ENCODE measurements at places on chromosomes 6 and 20.

GRCh38 chr6:52595796-52596130 lies 18.9 kb upstream of the TRAM2 start:
- no peak for DNase-seq

GRCh38 chr20:24379484-24379927 lies 89.9 kb upstream of the SYNDIG1 start:
- peak; percentile 14 for DNase-seq

DNA sequence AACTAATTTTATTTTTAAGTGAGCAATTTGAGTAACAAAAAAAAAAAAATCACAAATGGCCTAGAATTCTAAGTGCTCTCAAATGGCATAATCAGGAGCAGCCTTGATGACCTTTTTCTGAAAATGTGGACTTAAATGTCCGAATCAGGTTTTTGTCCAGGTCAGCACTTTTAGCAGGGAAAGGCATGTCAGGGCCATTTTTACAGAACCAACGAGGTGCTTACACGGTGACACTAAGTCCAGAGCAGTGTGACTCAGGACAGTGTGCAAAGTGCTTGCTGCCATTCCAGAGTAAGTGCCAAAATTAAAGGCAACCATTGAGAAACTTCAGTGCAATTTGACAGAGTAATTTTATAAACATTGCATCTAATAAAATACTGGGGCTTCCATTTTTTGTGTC lies 127.8 kb downstream of the KIF16B start:
- no peak for DNase-seq

- no peak for DNase-seq
These were observed 62.7 kb downstream of the SLC24A3 start for GRCh38 chr20:19275038-19275629.

- no peak for DNase-seq
These were observed 9.8 kb downstream of the KIF3B start for GRCh38 chr20:32287231-32287638.

- DNase-seq, result peak; percentile 40
These were observed 54.7 kb downstream of the NDUFAF5 start for GRCh38 chr20:13839421-13840092.
